ENCODE measurements at places on chromosomes 16 and 17.

- no peak for DNase-seq
Measured at GRCh38 chr17:33106525-33107165, 115.0 kb downstream of the SPACA3 start.

- no peak for DNase-seq
Measured at GRCh38 chr16:75573955-75574354, 7.8 kb downstream of the GABARAPL2 start.

DNA sequence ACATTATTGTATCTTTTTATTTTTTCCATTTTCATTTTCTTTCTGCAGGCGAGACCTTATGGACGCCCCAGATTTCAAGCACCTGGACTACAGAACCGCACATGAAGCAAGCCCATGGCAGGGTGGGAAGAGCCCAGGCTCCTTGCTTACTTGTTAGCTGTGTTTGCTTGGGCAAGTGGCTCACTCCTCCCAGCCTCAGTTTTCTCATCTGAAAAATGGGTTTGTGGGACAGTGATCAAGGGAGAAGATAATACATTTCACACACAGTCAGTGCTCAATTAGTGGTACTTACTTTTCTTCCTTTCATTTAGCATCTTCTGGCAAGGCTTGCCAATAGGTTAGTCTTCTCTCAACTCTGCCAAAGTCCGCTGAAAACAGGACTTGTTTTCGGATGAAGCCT, 117.5 kb downstream of the IRX3 start:
- no peak for DNase-seq

GRCh38 chr16:3792472-3793012, 75.2 kb upstream of the TRAP1 start:
- DNase-seq: no peak

DNA sequence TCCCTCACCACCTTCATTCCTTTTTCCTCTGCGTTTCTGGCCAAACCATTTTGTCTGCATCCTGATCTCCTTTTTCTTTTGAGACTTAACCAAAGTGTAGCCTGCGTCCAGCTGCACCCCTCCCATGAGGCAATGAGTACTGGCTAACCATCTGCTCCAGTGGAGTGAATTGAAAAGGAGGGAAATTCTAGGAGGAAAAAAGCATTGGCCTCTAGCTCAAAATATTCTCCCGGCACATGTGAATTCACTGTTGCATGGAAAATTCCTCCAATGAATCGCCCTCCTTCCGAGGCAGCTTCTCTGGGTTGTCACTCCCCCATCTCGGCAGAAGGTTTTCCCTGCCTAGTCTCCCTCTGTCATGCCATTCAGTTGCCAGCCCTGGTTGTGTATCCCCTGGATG, 5.6 kb downstream of the RAP1GAP2 start:
- no peak for DNase-seq

DNA sequence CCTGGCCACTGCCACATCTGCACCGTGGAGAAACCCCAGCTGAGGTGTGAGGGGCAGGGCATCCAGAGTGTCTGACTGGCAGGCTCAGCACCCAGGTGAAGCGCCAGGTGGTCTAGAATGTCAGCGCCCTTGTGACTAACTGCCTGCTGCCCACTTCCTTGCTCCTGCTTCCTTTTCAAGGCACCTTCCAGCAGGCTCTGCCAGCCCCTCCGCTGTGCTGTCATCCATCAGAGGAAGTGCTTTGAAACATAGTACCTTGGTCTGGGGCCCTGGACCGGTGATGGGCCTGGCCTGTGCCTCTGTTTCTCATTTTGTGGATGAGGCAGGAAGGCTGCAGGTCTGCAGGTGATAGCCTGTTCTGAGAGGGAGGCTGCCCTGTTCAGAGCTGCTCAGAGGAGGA, 5.5 kb downstream of the SPNS2 start:
- no peak for DNase-seq

DNA sequence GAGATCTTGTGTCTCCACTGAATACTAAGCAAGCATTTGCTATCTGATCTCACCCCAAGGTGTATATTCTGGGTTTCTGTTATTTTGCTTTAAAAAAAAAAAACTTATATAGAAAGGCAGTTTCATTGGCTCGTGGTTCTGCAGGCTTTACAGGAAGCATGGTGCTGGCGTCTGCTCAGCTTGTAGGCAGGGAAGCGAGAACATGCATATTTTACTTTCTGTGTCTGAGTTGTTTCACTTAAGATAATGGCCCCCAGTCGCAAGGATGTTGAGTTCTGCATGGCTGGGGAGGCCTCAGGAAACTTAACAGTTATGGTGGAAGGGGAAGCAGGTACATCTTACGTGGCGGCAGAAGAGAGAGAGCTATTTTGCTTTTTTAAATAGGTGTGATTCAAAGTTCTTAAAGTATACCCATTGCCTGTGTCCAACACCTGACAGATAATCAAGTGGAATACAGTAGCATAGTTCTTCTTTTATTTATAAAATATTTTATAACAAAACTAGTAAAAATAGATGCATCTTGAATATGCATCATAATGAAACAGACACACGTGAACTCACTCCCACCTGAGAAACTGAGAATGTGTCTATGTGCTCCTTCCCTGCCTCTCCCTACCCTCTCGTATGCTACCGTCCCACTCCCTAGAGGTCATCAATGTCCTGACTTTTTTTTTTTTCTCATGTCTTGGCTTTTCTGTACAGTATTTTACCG, 15.4 kb upstream of the ARHGAP17 start:
- no peak for DNase-seq

DNA sequence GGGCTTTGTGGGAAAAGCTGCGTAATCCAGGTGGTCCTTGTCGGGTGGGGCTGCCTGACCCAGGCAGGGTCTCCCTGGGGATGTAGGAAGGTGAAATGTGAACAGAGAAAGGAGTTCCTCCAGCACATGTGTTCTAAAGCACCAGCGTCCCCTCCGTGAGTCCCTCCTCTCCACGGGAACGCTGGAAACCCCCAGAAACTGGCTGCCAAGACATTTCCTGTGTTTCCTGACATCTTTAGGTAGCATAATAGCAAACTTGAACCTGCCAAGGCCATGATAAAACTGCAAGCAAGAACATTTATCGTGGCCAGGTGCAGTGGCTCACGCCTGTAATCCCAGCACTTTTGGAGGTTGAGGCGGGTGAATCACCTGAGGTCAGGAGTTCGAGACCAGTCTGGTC, 12.6 kb upstream of the PYDC1 start:
- no peak for DNase-seq

- no peak for DNase-seq
Measured at GRCh38 chr16:89113661-89114060, 20.0 kb downstream of the ACSF3 start.

DNA sequence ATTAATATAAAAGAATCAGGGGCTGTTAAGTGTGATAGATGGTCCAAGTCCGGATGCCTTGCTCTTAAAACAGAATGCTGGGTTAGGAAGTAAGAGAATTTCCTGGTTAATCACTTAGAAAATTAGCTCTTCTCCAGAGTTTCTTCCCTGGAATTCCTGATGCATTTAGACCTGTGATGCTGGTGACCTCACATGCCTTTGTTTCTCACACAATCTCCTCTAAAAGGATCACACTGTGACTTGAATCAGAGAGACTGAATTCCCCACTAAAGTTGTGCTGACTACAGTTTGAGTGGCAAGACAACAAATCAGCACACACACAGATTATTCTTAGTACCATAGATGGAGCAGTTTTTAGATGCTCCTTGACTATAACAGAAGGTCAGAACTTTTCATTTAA, 4.4 kb upstream of the RNF43 start:
- DNase-seq: no peak

- no peak for DNase-seq
Measured at GRCh38 chr17:50034498-50035364, 21.2 kb upstream of the ITGA3 start.

- no peak for DNase-seq
Measured at GRCh38 chr16:78323315-78323714, 223.9 kb downstream of the WWOX start.

DNA sequence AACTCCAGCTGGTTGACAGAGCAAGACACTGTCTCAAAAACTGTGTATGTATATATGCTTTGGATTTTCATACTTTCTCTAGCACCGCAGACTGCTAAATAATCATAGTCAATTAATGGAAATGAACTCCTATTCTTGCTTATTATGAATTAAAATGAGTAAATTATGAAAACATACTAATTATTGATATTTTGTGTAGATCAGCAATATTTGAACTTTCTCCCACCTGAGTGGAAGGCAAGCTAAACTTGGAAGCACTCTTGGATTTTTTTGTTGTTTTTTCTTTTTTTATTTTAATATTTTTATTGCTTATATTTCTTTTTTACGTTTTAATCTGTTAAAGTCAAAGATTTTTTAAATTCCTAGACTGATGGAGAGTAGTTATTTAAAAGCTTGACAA, 201.7 kb downstream of the CDRT15L2 start:
- DNase-seq: no peak

GRCh38 chr16:74283716-74284115, 12.9 kb upstream of the PSMD7 start:
- no peak for DNase-seq

- no peak for DNase-seq
Measured at GRCh38 chr16:82960918-82961317, 334.1 kb downstream of the CDH13 start.

GRCh38 chr16:59864981-59865666, 1131.0 kb upstream of the GOT2 start:
- DNase-seq: no peak

DNA sequence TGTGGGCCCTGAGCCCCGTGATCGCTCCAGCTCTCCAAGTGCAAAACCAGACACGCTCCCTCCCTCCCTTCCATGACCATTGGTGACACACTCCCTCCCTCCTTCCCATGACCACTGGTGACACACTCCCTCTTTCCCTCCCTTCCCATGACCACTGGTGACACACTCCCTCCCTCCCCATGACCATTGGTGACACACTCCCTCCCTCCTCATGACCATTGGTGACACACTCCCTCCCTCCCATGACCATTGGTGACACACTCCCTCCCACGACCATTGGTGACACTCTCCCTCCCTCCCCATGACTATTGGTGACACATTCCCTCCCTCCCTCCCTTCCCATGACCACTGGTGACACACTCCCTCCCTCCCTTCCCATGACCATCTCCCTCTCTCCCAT, 56.3 kb downstream of the LMF1 start:
- DNase-seq: no peak
